Activated CD8-positive, alpha-beta T cell treated with anti-CD3 and anti-CD28 coated beads for 36 hours (primary cell): ENCODE measurements at places on chromosomes 1 and 21. TPM values are rescaled to one million over a fixed set of nuclear protein-coding genes. Genes with fewer than 3 reads are reported as not detected.

The HOOK1 gene
- total RNA-seq = 15.9 TPM

DNA sequence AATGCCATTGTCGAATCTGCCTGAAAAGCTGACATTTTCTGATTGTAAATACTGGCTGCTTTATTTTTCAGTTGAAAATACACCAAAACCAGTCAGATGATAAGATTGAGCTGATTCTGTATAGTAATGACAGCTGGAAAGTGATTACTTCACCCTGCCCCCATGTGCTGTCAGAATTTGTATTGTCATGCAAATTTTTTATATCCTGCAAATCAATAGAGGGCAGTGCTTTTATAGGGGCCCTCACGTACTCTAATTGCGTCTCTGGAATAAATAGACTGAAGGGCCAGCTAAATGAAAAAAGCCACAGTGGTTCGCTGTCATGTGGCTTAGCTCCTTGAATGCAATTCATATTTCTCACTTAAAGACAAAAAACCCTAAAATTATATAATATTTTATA lies 208.6 kb downstream of the LHX8 start:
- H3K4me3 ChIP-seq = no peak overlapping the region
- H3K27ac ChIP-seq = no peak overlapping the region
- no peak for DNase-seq
- H3K36me3 ChIP-seq = no peaks in the 10 kb centered on the region
- peaks cover 1% of the 10 kb centered on the region for H3K27me3 ChIP-seq

DNA sequence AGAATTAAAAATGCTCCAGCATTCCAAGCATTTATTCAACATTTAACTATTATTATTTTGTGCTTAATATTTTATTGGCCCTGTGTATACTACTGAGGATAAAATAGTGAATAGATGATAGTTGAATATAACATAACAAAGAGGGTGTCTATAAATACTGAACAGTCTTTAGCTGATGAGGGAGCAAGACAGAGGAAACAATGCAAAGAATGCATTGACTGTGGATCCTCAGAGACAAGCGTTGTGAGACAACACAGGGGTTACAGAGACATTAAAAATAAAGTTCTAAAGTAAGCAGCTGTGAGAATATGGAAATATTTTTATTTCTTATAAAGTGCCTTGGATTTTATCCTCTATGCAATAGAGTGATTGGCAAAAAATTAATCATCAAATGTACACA lies 1133.1 kb downstream of the PLA2G4A start:
- no peaks in the 10 kb centered on the region for H3K27me3 ChIP-seq
- no peak overlapping the region for H3K27ac ChIP-seq
- H3K36me3 ChIP-seq = no peaks in the 10 kb centered on the region
- no peaks in the 10 kb centered on the region for H3K4me1 ChIP-seq

- H3K4me3 ChIP-seq = peak overlapping the region; percentile 38
- DNase-seq = no peak
- H3K27ac ChIP-seq = no peak overlapping the region
- H3K27me3 ChIP-seq = peaks cover 64% of the 10 kb centered on the region
Measured at GRCh38 chr21:26844258-26845065, 747 bp downstream of the ADAMTS1 start.
